ENCODE measurements at places on chromosomes 7 and 10.

DNA sequence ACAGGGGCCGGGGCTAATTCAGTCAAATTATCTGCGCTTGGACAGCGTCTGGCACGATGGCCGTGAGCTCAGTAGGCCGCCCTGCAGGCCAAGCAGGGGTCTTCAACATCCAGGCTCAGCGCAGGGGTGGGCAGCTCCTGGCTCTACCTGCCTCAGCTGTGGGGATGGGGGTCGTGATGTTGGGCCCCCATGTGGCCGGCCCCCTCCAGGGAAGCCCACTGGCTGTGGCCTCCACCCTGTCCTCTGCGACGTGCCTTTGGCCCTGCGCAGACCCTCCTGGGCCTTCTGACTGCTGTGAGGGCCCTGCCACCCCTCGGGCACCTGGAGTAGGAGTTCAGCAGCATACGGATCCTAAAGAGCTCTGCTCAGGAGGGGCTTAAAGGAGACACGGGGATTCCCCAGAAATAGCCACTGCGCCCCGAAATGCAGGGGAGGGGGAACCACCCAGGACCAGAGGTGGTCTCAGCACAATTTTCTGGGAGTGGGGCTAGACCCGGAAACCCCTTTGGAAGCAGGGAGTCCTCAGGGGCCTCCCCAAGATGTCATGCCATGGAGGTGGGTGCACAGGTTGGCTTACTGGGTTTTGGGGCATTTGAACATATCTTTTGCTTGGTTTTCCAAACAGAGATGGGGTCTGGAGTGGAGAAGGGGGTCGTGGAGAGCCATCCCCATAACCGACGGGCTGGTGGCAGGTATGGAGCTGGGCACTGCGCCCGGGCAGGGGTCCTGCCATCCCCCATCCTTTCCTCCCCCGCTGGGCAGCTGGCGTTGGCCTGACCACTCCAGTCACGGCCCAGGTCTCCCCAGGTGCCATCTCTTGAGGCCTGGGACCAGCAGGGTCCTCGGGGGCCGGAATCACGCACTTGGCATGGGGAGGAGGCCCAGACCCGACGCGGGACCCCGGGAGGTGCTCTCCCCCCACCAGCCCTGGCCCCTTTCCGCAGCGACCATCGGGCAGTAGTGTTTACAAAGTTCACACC, 4.0 kb upstream of the ADAP1 start:
- no peak for DNase-seq

- DNase-seq = no peak
Measured at GRCh38 chr7:31679574-31680305, 7.3 kb upstream of the PPP1R17 start.

- no peak for DNase-seq
Measured at GRCh38 chr10:95314192-95314918, 23.6 kb upstream of the PDLIM1 start.

GRCh38 chr7:70582927-70583895, 548.7 kb upstream of the GALNT17 start:
- no peak for DNase-seq

DNA sequence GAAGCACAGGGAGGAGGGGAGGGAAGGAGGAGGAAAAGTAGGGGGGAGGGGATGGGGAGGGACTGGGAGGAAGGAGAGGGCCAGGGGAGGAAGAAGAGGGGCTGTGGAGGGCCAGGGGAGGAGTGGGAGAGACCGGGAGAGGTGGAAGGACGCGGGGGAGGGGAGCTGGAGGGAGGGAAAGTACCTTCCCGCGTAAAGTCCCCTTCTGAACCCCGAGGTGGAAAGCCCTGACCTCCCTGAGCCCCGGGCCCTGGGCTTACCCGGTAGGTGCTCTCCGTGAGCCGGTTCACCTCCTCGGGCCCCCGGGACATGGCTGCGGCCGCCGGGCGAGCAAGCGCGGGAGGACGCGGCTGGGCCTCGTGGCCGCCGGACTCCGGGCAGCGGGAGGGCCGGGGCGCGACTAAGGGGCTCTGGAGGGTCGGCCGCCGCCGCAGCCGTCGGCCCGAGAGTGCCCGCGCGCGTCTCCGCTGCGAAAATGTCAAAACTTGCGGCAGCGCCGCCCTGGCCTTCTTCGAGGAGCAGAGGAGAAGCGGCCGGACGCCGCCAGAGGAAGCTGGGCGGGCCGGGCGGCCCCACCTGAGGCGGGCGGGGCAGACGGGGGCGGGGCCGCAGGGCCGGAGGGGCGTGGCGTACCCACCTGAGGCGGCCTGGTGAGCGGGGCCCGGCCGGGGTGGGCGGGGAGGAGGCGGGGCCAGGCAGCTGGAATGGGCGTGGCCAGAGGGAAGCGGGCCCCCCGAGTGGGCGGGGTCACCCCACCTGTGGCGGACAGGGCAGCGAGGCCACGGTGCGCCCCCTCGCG, at the start of gene BAIAP2L1:
Gene BAIAP2L1, minus strand, starts transcription at position 549 of the 799 bp plus-strand sequence. Its CDS starts 238 bp downstream, at position 311.
- peak; percentile 84 for DNase-seq

DNA sequence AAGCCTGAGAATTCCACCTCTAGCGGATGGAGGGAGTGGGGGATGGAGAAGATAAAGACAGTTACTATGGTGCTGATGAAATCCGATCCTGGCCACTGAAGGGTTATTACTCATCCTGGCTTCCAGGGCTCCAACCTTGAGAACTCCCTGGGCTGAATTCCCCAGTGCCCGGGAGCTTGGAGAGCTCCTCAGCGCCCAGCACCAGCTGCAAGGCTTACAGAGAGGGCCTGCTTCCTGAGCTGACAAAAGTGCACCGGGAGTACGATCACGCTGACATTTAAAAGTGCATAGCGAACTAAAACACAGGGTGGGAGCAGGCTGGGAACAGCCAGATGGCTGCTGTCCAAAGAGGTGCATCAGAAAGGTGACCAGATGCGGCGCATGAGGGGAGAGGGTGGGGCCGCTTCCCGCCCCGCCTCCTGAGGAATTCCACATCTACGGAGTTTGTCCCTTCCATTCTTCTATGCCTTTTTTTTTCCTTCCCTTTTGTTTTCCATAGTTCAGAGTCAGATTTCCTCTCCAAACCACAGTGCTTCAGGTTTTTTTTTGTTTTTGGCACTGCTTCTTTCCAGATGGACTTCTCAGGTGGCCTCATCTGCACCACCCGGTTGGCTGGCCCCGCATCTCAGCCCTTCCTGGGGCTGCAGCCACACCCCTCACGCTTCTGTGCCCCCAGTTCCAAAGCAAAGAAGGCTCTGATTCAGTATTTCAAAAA, 62.4 kb upstream of the MKRN1 start:
- peak; percentile 85 for DNase-seq

- DNase-seq = no peak
Measured at GRCh38 chr10:58818900-58819299, 306.2 kb downstream of the BICC1 start.

GRCh38 chr10:12332572-12333379, 16.6 kb upstream of the CAMK1D start:
- DNase-seq = no peak

- no peak for DNase-seq
Measured at GRCh38 chr7:51706851-51707250, 390.2 kb upstream of the COBL start.

GRCh38 chr10:88680958-88681357, 16.7 kb downstream of the LIPF start:
- DNase-seq = no peak

- no peak for DNase-seq
Measured at GRCh38 chr7:50264908-50265307, 39.6 kb upstream of the IKZF1 start.

DNA sequence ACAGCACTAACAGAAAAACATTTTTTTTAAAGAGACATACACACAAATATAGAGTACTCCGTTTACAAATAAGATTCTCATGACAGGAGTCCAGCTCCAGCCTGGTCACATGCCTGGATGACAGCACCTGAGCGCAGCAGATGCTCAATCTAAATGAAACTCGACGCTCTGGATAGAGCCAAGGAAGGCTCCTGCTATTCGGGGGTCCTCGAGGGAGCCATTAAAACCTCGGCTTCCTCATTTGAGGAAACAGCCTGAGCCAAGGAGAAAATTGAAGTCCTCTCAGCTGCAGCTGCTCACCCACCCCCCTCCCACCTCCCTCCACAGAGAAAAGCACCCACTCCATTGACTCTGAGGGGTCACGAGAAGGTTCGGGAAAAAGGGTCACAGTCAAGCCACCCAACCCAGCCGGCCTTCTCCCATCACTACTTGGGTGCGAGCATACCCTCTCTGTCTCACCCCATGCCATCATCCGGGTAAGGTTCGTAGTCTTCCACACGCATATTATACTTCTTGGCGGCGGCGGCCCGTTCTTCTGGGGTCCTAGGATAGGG, 673 bp downstream of the NDUFB8 start:
- peak; percentile 75 for DNase-seq

GRCh38 chr10:110973400-110973799, 54.0 kb downstream of the SHOC2 start:
- DNase-seq = no peak

GRCh38 chr10:76675951-76676587, 961.5 kb downstream of the KCNMA1 start:
- peak; percentile 82 for DNase-seq

GRCh38 chr7:22627136-22627535, 99.9 kb upstream of the IL6 start:
- DNase-seq = no peak

DNA sequence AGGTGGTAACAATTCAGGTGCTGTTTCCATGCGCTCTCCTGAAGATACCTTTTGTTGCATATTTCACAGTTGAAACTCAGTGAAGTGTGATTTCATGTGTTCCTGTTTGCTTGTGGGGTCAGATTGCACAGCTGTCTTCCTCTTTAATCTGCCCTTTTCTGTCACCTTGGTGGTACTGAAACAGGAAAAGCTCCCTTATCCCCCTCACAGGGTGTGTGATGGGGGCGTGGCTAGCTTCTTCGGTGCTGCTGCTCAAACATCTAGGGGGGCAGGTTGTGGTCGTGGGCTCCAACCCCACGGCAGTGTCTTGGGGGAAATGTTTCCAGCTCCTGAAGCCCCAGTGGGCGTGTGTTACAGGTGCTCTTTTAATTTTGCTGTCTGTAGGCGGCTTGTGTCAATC, 107.4 kb upstream of the KLF14 start:
- no peak for DNase-seq

DNA sequence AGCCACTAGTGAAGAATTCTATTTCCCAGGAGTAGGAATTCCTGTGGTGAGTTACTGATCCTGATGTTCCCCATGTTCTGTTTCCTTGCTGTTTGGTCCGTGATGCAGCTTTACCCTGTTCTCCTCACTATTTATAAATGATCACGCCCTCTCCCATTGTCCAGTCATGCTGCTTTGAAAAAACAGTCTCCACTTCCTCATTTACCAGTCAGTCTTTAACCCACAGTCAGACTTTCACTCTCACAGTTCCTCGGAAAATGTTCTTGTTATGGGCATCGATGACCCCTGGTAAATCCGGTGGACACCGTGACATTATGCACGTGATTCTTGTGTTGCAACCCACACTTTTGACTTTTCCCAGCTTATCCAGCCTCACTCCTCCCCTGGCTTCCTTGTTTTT, 14.4 kb downstream of the SCIN start:
- DNase-seq = no peak

GRCh38 chr10:13271552-13272163, 28.2 kb downstream of the PHYH start:
- DNase-seq = peak; percentile 37

DNA sequence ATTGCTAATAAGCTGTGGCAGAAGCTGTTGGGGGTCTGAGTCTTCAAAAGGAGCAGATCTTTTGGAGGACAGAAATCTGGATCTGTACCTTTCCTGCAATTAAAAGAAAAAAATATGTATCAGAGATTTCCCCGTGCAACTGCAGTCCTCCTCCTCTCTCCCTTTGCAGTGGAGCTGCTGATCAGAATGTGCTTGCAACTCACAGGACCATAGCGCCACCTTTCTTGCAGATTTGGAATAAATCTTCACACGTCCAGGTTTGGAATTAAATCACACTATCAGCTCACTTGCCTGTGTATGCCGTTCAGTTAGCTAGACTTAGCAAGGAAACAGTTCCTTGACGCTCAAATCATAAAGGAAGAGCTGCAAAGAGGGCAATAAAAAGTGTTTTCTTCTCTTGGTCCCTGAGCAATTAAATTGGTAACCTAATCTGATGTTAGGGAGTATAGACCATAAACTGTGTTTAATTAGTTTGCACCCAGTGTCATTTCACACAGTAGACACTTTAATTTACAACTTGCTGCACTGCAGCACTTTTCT, 77.4 kb downstream of the PON1 start:
- peak; percentile 73 for DNase-seq

DNA sequence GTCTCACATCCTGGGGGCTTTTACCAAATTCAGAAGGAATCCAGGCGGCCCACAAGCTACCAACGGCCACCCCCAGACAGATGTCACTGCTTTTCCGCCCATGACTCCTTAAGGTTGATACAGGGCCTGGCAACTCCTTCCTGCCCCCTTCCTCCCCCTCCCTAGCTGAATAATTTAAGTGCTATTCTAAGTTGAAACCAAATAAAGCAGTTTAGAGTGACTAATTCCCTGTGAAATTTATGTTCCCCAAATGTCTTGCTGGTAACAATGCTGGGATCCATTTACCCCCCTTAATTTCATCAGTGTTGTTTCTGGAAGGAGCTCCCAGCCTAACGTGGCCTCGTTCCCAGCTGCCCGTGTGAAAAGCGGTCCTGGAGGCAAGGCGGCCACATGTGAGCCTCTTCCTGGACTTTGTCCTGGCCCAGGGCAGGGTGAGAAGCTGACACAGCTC, 109.6 kb downstream of the TMEM130 start:
- no peak for DNase-seq

- no peak for DNase-seq
Measured at GRCh38 chr10:20778008-20778757, 118.9 kb downstream of the NEBL start.

DNA sequence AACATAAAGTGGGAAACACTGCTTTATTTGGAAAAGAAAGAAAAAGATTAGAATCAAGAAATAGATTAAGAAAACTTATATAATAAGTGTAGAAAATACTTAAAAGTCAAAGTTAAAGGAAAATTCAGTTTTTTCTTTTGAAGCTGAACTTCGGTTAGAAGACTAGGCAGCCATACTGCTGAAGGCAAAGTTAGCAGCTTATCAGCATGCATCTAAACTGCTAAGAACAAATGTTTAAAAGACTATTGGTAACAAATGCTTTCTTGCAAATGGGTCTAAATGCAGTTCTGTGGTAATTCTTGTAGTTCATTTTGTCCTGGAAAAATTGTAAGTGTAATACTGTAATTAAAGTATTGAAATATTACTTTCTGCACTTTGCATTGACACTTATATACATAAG, 18.0 kb downstream of the MIOS start:
- no peak for DNase-seq

DNA sequence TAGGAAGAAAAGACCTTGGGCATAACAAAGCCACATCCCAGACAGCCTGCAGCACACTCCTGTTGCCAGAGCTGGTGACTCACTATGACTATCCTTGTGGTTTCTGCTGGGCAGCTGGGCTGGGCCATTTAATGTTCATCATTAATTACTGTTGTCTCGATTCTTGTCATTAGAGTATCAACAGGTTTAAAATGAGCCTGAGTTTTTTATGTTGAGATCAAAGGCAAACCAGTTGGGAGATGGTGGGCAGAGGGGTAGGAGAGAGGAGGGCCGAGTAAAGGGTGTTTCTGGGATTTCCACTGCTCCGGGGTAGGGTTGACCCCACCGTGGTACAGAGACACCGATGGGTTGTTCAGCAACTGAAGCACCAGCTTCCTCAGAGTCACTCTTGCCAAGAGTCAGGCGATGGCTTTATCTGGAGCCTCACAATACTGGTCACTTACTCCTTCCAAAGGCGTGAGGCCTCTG, 128.7 kb upstream of the LYZL1 start:
- DNase-seq = no peak

Data from right hindlimb (tissue), 1 donor.